ENCODE measurements at places on chromosomes 5 and 9. TPM values are rescaled to one million over a fixed set of nuclear protein-coding genes. Genes with fewer than 3 reads are reported as not detected.

- H3K36me3 ChIP-seq = no peaks in the 10 kb centered on the region
- no peak overlapping the region for H3K27ac ChIP-seq
- H3K4me1 ChIP-seq = no peaks in the 10 kb centered on the region
- H3K4me3 ChIP-seq = no peak overlapping the region
Measured at GRCh38 chr5:57324861-57325260, 151.0 kb downstream of the GPBP1 start.

Gene IL33
- total RNA-seq = 4.0 TPM

Gene TMC1
- total RNA-seq = not detected

GRCh38 chr5:126525630-126526245, 69.3 kb downstream of the ALDH7A1 start:
- H3K4me1 ChIP-seq = peaks cover 6% of the 10 kb centered on the region
- H3K36me3 ChIP-seq = no peaks in the 10 kb centered on the region
- no peak overlapping the region for H3K4me3 ChIP-seq

Gene CAMK4
- 0.78 TPM for total RNA-seq

Gene SEMA6A
- total RNA-seq = 25.1 TPM

GRCh38 chr5:54988218-54988617, 2.8 kb upstream of the ESM1 start:
- H3K4me1 ChIP-seq = no peaks in the 10 kb centered on the region
- DNase-seq = no peak
- no peaks in the 10 kb centered on the region for H3K27me3 ChIP-seq
- H3K36me3 ChIP-seq = no peaks in the 10 kb centered on the region

DNA sequence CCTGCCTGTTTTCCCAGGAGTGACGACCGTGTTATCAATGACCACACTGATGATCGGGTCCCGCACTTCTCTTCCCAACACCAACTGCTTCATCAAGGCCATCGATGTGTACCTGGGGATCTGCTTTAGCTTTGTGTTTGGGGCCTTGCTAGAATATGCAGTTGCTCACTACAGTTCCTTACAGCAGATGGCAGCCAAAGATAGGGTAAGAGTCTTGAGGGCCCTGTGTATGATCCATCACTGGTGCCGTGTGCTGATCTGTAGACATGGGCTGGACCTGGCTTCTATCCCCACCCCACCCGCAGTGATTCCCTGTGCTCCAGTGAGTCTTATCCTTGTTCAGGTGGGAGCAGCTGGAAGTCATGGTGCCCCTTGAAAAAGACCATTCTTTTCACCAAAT, 26.0 kb downstream of the GABRP start:
- no peaks in the 10 kb centered on the region for H3K27me3 ChIP-seq
- peak; percentile 35 for DNase-seq
- H3K4me1 ChIP-seq = no peaks in the 10 kb centered on the region
- H3K4me3 ChIP-seq = no peak overlapping the region
- H3K36me3 ChIP-seq = no peaks in the 10 kb centered on the region
- H3K27ac ChIP-seq = no peak overlapping the region

DNA sequence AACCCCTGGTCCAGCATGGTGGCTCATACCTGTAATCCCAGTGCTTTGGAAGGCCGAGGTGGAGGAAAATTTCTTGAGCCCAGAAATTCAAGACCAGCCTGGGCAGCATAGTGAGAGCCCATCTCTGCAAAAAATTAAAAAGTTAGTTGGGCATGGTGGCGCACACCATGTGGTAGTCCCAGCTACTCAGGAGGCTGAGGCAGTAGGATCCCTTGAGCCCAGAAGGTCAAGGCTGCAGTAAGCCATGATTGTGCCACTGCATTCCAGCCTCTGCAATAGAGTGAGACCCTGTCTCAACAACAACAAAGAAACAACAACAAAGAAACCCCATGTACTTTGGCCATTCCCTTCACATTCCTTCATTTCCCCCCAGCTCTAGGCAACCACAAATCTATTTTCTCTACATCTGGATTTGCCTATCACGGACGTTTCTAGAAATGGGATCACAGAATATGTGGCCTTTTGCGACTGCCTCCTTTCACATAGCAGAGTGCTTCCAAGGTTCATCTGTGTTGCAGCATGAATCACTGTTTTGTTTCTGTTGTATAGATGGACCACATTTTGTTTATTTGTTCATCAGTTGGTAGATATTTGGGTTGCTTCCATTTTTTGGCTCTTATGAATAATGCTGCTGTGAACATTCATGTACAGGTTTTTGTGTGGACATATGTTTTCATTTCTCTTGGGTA, 17.9 kb downstream of the MIGA2 start:
- no peak overlapping the region for H3K27ac ChIP-seq
- peaks cover 16% of the 10 kb centered on the region for H3K4me1 ChIP-seq
- no peak overlapping the region for H3K4me3 ChIP-seq
- DNase-seq = no peak
- H3K36me3 ChIP-seq = peaks cover 5% of the 10 kb centered on the region

GRCh38 chr5:16871746-16872339, 64.2 kb downstream of the MYO10 start:
- peaks cover 14% of the 10 kb centered on the region for H3K4me1 ChIP-seq
- no peaks in the 10 kb centered on the region for H3K27me3 ChIP-seq
- no peaks in the 10 kb centered on the region for H3K36me3 ChIP-seq
- no peak overlapping the region for H3K4me3 ChIP-seq
- no peak for DNase-seq

DNA sequence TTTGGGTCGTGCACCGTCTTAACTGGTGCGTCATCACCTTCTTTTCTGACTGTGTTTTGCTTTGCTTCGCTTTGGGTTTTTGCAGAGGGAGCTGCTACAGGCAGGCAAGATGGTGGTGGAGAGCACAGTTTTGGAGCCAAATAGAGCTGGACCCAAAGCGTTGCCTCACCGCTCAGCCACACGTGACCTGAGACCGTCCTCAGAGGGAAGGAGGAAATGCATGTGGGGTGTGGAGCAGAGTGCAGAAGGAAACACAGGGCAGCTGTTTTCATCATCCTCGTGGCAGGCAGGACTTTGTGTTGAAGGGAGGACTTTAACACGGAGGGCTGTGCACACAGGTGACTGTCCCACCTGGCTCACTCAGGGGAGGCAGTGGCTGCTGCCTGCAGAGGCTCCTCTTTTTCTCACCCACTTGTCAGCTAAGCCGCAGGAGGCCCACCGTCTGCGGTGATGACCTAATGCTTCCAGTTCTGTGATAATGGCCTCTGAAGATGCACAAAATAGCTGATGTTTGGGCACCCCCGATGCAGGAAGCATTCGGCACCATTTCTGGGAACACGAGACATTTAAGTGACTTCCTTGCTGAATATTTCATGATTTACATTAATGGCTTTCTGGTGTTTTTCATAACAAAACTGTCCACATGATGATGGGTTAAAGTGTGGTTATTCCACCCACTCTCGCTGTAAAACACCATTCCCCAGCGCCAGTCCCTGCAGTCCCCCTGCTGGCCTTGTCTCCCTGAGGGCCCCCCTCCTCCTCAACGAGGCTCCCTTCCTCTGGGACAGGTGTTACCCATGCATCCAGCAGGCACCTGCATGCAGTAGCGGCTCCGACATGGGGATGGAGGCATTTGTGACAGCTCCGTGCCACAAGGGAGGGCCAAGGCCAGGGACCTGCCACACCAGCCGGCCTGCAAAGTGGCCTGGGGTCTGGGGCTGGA, 12.4 kb upstream of the UBAC1 start:
- no peak overlapping the region for H3K4me3 ChIP-seq
- no peaks in the 10 kb centered on the region for H3K27me3 ChIP-seq
- peaks cover 4% of the 10 kb centered on the region for H3K4me1 ChIP-seq
- H3K36me3 ChIP-seq = no peaks in the 10 kb centered on the region
- no peak overlapping the region for H3K27ac ChIP-seq

GRCh38 chr5:177542816-177543465, 11.4 kb downstream of the FAM193B start:
- no peaks in the 10 kb centered on the region for H3K36me3 ChIP-seq
- H3K27me3 ChIP-seq = no peaks in the 10 kb centered on the region
- DNase-seq = no peak
- no peak overlapping the region for H3K4me3 ChIP-seq
- H3K27ac ChIP-seq = no peak overlapping the region

- peak; percentile 24 for DNase-seq
- no peaks in the 10 kb centered on the region for H3K36me3 ChIP-seq
- no peaks in the 10 kb centered on the region for H3K27me3 ChIP-seq
- H3K4me1 ChIP-seq = no peaks in the 10 kb centered on the region
Measured at GRCh38 chr5:15105799-15106393, 234.3 kb upstream of the ANKH start.

- peaks cover 13% of the 10 kb centered on the region for H3K4me1 ChIP-seq
- no peak overlapping the region for H3K4me3 ChIP-seq
- no peaks in the 10 kb centered on the region for H3K36me3 ChIP-seq
- no peak for DNase-seq
- H3K27me3 ChIP-seq = no peaks in the 10 kb centered on the region
Measured at GRCh38 chr5:944992-945685, 52.5 kb downstream of the TRIP13 start.
